ENCODE measurements at places on chromosomes 5 and 9.
A peak's percentile ranks its signal among the peaks of the same experiment; 100 is the strongest.

- no peak for DNase-seq
Measured at GRCh38 chr9:69058101-69058500, 22.5 kb downstream of the FXN start.

DNA sequence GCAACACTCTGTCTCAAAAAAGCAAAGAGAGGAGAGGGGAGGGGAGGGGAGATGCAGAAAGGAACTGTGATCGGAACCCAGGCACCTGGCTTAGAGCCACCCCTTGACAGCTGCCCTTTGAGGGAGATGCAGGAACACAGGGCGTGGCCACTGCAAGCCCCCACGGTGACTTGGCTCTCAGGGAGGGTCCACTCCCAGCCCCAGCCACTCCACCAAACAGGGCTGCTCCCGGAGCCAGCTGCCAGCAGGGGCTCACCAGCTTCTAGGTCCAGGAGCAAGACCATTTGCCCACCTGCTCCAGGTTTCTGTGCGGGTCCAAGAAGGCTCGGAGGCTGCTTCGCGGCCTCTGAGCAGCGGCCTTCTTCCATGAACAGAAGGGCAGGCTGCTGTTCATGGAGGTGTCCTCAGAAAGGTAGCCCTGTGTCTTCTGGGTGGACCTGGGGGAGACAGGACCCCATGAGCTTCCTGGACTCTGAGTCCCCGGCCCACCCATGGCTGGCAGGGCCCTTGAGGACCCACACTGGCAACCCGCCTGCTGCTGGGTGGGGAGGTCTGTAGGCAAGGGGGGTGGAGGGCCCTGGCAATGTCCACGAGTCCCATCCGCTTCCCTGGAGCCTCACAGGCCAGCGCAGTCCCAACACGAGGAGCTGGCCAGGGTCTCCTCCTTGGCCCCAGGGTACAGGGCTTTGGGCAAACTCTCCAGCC is 7.9 kb downstream of the C9orf50 start:
- no peak for DNase-seq

GRCh38 chr5:97098922-97099321 is 43.5 kb downstream of the LIX1 start:
- DNase-seq, result no peak

DNA sequence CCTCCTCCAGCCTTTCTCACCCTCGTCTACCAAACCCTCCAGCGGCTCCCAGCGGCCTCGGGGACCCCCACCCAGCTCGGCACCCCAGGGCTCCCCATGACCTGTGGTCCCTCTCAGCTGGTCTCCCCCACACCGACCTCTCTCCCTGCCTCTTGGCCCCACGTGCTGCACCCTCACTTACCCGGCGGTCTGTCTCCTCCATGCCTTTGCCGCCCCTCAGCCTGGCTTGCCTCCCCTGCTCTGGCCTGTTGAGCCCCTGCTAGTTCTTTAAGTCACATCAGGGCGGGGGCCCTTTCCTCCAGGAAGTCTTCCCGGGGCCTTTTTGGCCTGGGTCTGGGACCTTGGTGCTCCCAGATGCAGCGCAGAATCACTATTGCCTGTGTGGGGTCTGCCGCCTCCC is 81.5 kb downstream of the LMX1B start:
- no peak for DNase-seq

DNA sequence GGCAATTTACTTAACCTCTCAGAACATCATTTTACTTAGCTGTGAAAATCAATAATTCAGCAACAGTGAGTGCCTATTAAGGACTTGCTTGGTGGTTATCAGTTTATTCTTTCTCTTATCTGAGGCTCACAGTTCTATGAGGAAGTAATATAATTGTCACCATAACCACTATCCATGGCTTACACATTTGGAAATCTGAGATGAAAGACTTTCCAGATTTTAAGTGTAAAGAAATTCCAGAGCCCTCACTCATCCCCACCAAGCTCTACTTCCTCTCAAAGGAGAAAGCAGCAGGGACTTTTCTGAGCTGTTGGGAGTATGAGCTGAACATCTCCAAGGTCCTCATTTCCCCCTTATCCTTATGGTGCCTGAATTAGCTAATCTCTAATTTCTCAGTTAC is 321.5 kb downstream of the FBXL7 start:
- no peak for DNase-seq

GRCh38 chr9:2345013-2345412 is 276.6 kb upstream of the VLDLR start:
- DNase-seq, result no peak

DNA sequence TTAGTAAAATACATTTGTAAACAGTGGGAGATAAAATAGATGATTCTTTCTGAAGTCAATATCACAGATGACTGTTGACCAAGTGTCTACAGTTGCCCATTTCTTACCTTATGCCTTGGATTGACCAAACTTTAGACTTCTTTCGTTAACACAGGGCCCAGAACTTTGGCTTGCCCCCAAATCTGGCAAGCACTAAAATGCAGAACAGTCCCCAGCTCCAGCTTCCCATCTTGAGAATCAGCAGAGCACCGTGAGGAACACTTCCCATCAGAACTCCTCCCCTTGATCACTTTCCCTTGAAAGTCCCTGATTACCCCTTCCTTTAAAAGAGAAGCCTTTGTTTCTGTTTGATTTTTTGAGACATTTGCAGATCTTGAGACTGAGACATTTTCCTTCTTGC is 1039.9 kb downstream of the TLE1 start:
- DNase-seq, result no peak

- DNase-seq, result no peak
Measured at GRCh38 chr5:9094582-9094981, 451.3 kb downstream of the SEMA5A start.

- no peak for DNase-seq
Measured at GRCh38 chr9:20331095-20331685, 291.1 kb downstream of the MLLT3 start.

DNA sequence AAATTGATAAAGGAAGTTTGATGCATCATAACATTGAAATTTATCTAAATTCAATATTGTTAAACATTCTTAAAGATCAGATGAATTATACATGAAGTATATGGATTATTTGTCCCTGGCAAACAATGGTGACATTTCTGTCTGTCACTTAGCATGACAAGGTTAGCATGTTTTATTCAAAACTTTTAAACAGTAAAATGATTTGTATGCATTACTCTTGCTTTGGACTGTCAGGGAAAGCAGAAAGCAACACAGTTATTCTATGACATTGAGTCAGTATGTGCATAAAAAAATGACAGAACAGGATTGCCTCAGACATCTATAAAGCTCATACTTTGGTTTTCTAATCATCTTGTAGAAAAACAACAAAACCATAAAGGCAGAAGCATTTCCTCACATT is 193.7 kb downstream of the IZUMO3 start:
- no peak for DNase-seq

- DNase-seq, result no peak
Measured at GRCh38 chr5:61498121-61498520, 166.1 kb downstream of the ZSWIM6 start.

DNA sequence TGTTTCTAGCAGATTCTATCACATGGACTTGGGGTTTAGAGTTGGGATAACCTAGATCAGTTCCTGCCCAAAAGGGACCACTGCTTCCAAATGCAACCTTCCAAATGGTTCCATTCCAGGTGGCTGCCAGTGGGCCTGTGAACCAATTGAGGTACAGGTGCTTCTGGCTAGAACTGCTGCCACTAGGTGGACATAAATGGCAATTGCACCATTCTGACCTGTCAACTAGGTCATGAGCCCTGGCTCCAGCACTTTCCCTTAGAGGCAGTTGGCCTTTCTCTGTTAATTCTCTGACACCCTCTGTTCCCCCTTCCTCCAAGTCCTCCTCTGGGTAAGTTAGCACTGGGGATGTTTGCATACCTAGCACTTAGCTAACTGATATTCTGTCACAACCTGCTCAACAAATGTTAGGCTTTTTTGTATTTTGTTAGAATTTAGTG is 16.6 kb upstream of the HEMGN start:
- peak; percentile 10 for DNase-seq

DNA sequence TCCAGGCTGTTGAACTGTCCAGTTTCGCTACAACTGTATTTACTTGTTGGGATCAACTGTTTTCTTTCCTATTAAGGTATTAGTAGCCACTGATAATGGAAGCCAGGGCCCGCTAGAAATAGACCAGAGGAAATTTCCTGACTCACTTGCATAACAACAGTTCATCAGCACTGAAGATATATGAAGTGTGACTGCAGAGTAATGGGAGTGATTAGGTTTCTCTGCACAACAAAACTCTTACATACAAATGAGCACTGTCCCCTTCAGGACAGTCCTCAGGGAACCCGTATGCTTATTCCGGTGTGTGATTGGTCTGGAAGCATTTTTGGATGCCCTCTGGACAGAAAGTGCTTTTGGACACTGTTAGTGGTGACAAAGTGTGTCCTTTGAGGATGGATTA is 55.3 kb downstream of the LIX1 start:
- DNase-seq, result no peak

GRCh38 chr9:108273988-108274387 is 581.8 kb downstream of the ACTL7B start:
- DNase-seq, result no peak

DNA sequence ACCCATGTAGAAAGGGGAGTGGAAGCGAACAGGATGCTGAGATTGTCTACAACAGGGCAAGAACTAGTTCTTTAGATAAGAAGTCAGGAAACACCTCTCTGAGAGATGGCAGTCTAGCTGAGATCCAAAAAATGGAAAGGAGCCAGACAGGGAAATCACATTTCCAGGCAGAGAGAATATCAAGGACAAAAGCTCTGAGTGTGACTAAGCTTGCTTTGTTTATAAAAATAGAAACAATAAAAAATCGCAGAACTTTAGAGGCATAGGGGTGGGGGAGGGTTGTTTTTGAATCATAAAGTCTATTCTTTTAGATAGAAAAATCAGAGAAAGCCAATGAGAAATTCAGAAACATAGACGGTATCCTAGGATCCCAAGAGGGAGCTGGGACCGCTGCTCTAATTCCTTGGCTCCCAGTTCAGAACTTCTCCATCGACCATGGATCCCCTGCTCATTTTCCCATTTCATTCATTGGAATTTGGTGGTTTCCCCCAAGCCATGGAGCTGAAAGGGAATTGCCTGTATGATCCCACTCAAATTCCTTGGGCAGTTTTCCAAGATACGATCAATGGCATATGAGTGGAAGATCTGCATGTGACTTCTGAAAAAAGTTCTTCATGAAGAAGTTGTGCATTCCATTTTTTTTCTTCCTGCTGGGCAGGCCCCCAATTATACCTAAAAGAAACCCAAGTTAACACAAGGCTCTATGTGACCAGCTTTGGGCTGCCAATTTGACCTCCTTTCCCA is 182.0 kb downstream of the GRIA1 start:
- no peak for DNase-seq

GRCh38 chr5:4551034-4551433 is 589.1 kb upstream of the ADAMTS16 start:
- peak; percentile 70 for DNase-seq

- DNase-seq, result no peak
Measured at GRCh38 chr9:116377179-116377798, 223.7 kb downstream of the PAPPA start.

GRCh38 chr9:137070201-137070905 is at the start of gene SAPCD2:
Gene SAPCD2 (minus strand): TSS chr9:137070557. CDS start chr9:137070460, 97 bp downstream.
- peak; percentile 72 for DNase-seq

All from NCI-H1048 (cell line).